ENCODE measurements at places on chromosomes 5 and 9.

DNA sequence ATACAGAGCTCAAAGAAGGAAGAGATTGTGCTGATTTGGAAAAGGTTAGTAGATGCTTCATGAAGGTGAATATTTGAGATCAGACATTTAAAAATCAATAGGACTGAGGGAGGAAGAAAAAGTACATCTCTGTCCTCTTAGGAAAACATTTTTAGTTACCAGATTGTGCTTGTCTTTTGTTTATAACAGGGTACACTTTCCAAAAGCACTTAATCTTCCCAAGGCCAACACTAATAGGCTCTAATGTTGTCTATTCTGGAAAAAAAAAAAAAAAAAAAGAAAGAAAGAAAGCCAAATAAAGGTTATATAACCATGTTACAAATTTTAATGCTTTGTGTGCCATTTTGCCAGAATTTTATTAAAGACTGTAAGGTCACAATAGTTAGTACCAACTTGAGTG lies 45.5 kb upstream of the SHISAL2B start:
- DNase-seq: no peak

GRCh38 chr5:72705178-72705577 lies 111.3 kb upstream of the TNPO1 start:
- no peak for DNase-seq

GRCh38 chr5:149510136-149510535 lies 41.1 kb downstream of the CSNK1A1 start:
- DNase-seq: no peak

DNA sequence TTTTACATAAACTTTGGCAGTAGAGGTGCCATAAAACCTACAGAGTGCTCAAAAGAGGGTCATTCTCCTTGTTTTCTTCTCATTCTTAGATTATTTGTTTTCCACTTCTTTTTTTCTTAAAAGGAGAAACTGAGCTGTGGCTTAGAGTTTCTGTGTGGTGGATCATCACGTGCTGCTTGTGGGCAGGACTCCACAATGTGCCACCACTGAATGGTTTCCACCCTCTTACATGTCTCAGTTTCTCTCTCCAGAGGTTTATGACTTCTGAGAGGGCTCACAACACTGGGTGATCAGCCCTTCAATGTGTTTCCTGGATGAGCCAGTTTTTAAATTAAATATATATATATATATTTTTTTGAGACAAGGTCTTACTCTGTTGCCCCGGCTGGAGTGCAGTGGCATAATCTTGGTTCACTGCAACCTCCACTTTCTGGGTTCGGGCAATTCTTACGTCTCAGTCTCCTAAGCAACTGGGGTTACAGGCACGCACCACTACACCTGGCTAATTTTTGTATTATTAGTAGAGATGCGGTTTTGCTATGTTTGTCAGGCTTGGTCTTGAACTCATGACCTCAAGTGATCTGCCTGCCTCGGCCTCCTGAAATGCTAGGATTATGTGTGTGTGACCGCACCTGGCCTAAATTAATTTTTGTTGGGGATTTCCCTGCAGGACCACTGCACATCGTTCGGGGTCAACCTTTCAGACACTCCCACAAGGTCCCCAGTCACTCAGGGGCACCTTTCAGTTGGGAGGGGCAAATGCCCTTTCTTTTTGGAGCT lies 3.1 kb upstream of the UNC13B start:
- DNase-seq: no peak

DNA sequence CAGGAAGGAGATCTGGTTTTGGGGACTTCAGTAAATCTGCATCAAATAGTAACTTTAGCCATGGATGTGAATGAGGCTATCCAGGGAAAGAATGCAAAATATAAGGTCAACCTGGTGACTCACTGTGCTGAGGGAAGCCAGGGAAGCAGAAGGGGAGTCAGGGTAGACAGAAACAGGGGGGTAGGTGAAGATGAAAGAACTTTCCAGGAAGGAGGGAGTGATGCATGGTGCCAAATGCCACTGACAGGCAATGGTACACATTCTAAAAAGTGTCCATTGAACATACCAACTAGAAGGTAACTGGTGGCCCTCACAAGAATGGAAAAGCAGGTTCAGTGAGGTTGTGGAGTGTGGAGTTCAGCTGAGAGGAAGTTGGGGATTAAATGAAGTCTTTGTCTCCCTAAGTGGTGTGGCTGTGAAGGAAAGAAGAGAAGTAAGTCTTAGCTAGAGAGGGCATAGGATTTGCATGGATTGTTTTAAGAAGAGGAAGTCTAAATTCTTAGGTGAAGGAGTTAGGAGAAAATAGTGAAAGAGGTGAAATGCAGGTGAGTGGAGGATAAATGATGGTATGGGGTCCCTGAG lies 35.5 kb downstream of the PALM2AKAP2 start:
- DNase-seq: no peak

GRCh38 chr9:16105168-16106020 lies 552.6 kb downstream of the CCDC171 start:
- DNase-seq: no peak
